LoVo (cell line): ENCODE measurements at places on chromosomes 3 and 15.

GRCh38 chr3:50230794-50231125, 5.2 kb upstream of the GNAI2 start:
- DNase-seq, result no peak

GRCh38 chr3:151814588-151814987, 672 bp downstream of the AADAC start:
- DNase-seq, result no peak

- peak; percentile 25 for DNase-seq
Measured at GRCh38 chr3:42653560-42654330, at the start of gene ZBTB47. TSS of gene ZBTB47 (plus strand) at chr3:42653697. CDS start at chr3:42658356, 4,659 bp downstream.

DNA sequence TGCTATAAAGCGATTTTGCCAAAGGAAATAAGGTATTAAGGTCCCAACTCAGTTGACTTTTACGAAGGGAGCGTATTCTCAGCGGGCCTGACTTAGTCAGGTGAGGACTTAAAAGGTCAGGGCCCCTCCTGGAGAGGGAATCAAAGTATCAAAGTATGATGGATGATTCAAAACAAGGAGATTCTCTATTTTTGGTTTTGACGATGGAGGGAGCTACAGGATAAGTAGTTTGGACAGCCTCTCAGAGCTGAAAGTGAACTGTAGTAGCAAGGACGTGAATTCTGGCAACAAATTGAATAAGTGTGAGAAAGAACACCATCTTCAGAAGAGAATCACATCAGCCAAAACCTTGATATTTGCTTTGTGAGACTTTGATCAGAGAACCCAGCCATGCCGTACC, 1186.5 kb downstream of the SI start:
- DNase-seq, result no peak

DNA sequence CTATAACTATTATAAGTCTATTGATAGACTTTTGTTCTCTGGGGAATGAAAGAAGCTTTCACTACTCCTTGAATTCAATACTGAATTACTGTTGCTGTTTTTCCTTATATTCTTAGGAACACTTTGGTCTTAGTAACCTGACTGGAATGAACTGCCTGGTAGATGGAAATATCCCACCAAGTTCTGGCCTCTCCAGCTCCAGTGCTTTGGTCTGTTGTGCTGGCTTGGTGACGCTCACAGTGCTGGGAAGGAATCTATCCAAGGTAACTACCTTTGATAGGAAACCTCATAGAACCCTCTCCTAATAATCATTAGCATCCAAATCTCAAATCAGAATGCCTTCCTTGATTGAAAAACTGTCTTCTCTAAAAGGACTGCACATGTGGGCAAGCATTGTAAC, 69.1 kb downstream of the GALK2 start:
- no peak for DNase-seq

GRCh38 chr3:12938258-12938711, 96.9 kb upstream of the RPL32 start:
- DNase-seq, result no peak

GRCh38 chr3:195147649-195148080, 123.3 kb downstream of the XXYLT1 start:
- no peak for DNase-seq
